ENCODE measurements at places on chromosomes 4 and X.

DNA sequence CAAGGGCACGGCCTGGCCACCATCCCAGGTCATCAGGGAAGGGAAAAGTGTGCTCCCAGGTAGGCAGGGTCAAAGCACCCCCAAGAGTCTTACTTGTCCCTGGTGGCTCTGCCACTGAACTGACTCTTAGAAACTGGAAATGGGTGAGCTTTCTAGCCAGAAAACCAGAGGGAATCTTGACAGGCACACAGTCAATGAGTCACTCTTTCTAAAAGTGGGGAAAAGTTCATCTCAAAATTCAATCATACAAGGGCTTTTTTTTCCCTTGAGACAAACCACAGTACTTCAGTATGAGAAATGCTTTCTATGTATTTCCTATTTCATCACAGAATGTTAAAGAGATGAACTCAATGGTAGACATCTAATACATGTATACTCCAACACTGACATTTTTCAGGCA lies 12.5 kb downstream of the HPF1 start:
- DNase-seq = no peak

DNA sequence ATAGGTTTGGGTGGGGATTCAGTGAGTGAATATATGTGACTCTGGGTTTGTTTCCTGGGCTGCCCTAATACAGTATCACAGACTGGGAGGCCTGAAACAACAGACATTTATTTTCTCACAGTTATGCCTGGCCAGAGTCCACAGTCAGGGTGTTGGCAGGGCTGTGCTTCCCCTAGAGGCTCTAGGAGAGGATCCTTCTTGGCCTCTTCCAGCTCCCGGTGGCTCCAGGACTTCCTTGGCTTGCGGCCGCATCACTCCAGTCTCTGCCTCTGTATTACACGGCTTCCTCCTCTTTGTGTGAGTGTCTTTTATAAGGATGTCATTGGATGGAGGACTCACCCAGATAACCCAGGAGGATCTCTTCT lies 5.2 kb upstream of the JAKMIP1 start:
- no peak for DNase-seq

DNA sequence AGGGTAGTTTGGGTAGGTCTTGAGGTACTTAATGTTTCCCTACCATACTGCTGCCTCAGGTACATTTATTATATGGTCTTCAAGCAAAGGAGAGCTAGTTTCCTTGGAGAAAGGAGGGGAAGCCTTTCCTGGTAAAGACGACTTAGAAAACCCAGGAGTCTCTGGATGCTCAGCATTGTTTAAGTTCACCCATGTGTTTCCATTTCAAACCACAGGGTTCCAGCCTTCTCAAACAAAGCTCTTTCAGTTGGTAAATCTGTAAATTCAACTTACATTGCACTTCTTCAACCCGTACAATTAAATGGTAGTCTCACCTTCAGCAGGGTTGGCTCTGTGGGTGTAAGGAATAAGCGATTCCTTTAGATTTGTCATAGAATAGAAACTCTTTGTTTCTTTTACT lies 111.9 kb upstream of the UNC5C start:
- DNase-seq = no peak

DNA sequence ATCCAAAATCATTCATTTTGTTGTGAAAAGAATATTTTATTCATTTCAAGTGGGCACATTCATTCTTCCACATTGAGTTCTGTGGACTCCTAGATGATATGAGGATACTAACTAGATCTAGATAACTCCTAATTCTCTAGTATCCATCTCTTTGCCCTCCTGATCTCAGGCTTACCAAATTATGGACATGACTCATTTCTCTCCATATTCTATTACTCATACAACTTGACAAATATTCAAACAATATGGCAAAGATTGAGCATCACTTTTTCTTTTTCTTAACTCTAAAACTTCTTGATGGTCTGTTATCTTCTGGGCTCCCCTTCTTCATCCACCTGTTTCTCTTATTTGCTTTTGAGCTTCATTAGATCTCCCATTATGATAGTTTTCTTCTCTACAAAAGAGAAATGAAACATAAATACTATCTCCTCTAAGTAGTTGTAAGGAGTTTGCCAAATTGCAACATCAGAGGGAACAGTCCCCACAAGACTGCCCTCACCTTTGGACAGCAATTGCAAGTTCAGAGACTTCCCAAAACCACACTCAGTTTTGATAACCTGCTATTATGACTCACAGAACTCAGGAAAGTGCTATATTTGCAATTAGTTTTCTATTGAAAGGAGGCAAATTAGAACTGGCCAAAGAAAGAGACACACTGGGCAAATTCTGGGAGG lies 422.9 kb downstream of the SPRY1 start:
- DNase-seq = no peak

GRCh38 chrX:1106478-1107210 lies 105.8 kb downstream of the CRLF2 start:
- no peak for DNase-seq

DNA sequence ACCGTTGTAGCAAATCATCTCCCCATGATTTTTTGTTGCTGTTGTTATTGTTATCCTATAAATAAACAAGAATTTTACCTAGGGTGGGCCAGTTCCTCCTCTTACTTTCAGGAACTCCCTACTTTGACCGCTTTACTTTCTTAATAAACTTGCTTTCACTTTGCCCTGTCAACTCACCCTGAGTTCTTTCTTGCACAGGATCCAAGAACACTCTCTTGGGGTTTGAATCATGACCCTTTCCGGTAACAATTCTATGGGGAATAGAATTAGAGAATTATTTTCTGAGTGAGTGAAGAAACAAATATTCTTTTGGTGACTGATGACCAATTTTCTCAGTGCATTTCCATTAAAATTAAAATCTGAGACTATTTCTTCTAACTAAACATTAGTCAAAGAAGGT lies 584.0 kb upstream of the TENM3 start:
- DNase-seq = no peak

DNA sequence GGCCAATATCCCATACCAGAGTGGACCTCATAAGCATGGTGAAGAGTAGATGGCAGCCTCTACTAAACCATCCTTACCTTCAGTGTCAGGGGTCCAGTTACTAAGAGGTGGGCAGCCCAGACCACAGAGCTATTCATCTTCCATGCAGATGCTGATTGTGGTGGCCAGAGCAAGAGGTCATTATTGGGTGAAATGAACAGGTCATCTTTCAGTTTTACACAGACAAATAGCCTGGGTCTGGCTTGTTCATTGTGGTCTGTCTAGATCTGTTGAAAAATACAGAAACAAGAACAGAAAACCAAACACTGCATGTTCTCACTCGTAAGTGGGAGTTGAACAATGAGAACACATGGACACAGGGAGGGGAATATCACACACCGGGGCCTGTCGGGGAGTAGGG lies 71.3 kb downstream of the PAK3 start:
- DNase-seq = no peak

- no peak for DNase-seq
Measured at GRCh38 chr4:185246453-185246852, 37.1 kb downstream of the SNX25 start.

DNA sequence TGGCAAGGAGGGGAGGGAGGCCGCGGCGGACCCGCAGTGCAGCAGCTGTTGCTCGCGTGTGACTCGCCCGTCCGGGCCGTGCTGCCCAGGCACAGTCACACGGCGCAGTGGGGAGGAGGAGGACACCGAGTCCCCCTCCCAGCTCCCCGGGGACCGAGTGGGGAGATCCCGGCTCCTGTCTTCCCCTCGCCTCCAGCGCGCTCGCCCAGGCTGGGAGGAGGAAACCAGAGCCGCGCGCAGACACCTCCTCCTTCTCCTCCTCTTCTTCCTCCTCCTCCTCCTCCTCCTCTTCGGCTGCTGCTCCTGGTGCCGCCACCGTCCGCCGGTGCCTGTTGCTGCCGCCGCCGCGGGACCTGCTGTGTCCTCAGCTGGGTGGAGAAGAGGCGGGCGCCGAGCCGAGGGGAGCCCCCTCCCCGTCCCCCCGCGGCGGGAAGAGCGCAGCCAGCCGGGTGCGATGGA lies at the start of gene TBC1D1:
Gene TBC1D1, plus strand, starts transcription at position 284 of the 459 bp plus-strand sequence. CDS start 11,012 bp downstream, outside the sequence.
- DNase-seq = peak; percentile 47

- no peak for DNase-seq
Measured at GRCh38 chr4:67909905-67910584, 26.2 kb upstream of the TMPRSS11D start.

GRCh38 chr4:41432881-41433280 lies 105.1 kb upstream of the LIMCH1 start:
- no peak for DNase-seq

DNA sequence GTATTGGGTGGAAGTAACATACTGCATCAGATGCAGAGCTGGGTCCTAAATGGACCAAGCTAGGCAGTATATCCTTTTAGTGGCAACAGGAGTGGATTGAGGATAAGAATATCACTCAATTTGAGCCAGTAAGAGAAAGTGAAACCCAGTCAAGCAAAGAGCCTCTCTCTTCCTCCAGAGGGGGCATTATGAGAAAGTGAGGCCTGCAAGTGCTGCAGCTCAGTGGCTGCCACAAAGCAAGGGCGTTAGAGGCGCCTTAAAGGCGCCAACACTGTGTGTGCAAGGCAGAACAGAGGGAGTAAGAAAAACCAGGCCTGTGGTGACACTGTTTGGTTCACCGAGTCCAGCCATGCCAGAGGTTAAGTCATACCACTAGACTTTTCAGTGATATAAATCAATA lies 17.5 kb downstream of the STX18 start:
- no peak for DNase-seq

- no peak for DNase-seq
Measured at GRCh38 chrX:136767104-136767941, 13.4 kb downstream of the ARHGEF6 start.

DNA sequence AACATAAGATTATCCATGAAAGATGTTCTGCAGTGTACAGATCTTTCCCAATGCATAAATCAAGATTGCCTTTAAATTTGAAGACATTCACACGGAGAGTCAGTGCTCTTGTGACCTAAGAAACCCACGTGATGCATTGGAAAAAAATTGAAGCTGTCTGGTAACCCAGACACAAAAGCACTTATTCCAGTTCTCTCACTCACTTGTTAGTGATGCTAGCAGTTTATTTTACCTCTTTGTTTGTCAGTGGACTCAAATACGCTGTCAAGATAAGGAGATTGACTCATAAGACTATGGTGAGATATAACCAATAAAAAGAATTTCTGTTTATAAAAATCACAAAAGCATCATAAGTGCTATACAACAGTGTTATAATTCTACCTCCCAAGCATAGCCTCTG lies 245.8 kb upstream of the SMIM31 start:
- DNase-seq = no peak

GRCh38 chr4:10086506-10087120 lies 30.0 kb downstream of the WDR1 start:
- DNase-seq = no peak

- no peak for DNase-seq
Measured at GRCh38 chr4:74543231-74543781, 98.4 kb downstream of the AREG start.

DNA sequence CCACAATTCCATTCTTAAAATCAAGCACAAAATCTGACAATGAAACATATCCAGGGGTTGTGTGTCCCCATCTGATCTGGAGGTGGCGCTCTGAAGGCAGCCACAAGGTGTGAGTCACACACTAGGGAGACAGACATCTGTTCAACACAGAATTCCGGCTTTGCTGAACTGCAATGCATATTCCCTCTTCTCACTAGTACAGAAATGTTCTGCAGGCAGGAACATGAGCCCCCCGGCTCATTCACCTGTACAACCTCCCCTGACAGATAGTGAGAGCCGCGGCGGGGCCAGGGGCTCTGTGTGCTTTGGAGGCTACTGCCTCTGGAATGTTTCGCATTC lies 41.9 kb downstream of the WDR1 start:
- no peak for DNase-seq

GRCh38 chr4:65521666-65522065 lies 148.6 kb downstream of the EPHA5 start:
- no peak for DNase-seq

GRCh38 chrX:44189116-44189515 lies 154.4 kb downstream of the EFHC2 start:
- DNase-seq = no peak

GRCh38 chr4:106315476-106315967 lies 487 bp downstream of the TBCK start:
- no peak for DNase-seq
